ENCODE measurements at places on chromosomes 12 and 14.

DNA sequence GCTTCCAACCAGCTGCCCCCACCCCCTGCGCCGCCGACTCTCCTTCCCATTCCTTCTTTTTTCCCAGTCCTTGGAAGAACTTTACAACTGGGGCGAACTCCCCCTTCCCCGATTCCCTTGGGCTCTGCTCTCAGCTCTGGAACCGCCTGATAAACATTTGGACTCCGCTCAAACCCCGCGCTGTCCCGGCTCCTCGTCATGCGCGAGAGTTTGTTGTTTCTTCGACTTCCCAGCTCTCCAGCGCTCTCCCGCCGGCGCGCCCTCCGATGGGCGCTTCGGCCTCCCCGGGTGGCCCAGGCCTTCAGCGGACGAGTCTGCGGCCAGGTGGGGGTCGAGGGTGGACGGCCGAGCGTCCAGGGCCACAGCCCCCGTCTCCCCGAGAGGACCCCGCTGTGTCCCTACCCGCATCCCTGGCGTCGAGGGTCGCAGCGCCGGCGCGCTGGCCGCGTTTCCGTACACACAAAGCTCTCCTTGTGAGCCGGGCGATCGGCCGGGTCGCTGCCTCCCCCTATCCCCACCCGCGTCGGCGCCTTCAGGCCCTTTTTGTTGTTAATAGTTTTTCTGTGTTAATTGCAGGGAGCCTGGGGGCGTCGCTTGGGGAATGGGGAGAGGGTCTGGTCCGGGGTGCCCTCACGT, 847 bp downstream of the MMP14 start:
- DNase-seq = no peak

DNA sequence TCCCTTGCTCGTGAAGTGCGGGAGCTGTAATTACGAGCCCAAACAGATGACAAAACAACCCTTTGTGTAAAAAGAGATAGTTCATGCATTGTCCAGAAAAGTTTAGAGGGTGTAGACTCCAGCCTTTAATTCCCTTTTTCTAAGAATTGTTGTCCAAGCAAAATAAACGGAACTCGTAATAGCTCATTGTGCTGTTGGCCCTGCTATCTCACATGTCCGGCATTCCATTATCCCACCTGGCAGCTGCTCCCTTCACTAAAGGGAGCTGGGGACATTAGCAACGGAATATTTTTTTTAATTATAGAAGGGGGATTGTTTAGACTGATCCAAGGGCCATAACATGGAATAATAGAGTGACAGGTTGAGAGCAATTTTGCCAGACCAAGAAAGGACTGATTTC, 277.5 kb upstream of the TBX3 start:
- no peak for DNase-seq

GRCh38 chr14:54877703-54878021, 25.0 kb downstream of the GCH1 start:
- DNase-seq = no peak

- DNase-seq = no peak
Measured at GRCh38 chr14:101230161-101230850, 326.8 kb upstream of the RTL1 start.

DNA sequence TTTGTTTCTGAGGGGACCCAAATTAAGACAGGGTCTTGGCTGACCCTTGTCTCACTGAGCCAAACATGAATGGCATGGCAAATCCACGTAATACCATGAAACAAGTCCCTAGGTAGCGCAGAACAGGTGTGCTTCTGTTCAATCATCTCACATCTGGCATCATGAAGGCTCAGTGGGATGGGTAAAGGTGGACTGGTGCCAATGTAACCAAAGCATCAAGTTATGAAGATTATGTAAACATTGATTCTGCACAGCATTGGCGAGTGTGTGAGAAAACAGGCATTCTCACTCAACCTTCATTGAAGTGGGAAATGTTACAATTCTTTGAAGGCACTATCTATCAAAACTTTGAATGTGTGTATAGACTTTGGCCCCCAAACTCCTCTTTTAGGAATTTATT, 41.9 kb downstream of the PTGER2 start:
- no peak for DNase-seq

GRCh38 chr14:81772381-81772780, 238.7 kb upstream of the SEL1L start:
- no peak for DNase-seq

GRCh38 chr12:76542908-76543307, 16.7 kb downstream of the OSBPL8 start:
- no peak for DNase-seq

DNA sequence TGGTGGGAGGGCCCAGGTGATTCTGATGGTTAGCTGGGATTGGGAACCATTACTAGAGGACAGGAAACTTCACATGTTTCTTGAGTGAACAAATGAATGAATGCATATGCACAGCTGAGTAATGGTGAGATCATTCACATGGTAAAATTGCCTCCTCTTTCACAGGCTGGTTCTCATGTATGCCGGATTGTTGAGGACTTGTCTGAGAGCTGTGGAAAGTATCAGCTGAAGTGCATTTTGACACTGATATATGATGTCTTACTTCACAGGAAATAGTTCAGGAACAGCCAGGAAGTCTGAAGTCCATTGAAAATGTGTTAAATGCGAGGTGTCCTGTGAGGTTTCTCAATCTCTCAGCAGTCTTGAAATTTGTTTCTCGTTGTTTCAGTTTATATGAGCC, 77.6 kb upstream of the DACT1 start:
- DNase-seq = no peak

GRCh38 chr12:29582677-29583272, 85.3 kb upstream of the OVCH1 start:
- DNase-seq = no peak

DNA sequence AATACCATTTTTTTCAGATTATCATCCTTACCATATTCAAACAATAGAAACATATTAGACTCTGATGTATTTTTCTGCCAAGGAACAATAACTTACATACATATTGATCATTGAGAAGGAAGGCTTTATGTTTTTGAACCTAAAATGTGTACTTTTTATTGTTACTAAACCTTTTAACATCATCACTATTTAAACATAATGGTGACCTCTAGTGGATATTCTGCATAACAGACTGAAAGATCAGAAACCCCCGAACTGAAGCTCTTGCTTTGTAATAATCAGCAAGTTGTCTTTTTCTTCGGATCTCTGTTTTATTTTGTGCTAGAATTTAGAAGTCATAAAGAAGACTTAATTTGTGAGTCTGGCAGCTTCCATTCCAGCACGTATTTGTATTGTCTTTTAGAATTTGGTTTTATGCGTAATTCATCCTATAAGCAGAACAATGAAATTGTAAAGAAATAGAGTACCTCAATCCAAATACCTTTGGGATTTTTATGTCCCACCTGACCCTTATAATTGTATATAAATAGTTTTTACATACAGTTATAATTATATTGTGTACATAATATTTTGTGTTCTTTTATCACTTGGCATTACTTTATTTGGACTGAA, 125.9 kb upstream of the ATF1 start:
- no peak for DNase-seq

DNA sequence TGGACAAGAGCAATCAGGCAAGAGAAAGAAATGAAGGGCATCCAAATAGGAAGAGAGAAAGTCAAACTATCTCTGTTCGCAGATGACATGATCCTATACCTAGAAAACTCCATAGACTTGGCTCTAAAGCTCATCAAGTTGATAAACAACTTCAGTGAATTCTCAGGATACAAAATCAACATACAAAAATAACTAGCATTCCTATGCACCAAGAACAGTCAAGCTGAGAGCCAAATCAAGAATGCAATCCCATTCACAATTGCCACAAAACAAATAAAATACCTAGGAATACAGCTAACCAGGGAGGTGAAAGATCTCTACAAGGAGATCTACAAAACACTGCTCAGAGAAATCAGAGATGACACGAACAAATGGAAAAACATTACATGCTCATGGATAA, 417.5 kb upstream of the ATP2B1 start:
- no peak for DNase-seq
